ENCODE measurements at places on chromosomes 6 and 20.

DNA sequence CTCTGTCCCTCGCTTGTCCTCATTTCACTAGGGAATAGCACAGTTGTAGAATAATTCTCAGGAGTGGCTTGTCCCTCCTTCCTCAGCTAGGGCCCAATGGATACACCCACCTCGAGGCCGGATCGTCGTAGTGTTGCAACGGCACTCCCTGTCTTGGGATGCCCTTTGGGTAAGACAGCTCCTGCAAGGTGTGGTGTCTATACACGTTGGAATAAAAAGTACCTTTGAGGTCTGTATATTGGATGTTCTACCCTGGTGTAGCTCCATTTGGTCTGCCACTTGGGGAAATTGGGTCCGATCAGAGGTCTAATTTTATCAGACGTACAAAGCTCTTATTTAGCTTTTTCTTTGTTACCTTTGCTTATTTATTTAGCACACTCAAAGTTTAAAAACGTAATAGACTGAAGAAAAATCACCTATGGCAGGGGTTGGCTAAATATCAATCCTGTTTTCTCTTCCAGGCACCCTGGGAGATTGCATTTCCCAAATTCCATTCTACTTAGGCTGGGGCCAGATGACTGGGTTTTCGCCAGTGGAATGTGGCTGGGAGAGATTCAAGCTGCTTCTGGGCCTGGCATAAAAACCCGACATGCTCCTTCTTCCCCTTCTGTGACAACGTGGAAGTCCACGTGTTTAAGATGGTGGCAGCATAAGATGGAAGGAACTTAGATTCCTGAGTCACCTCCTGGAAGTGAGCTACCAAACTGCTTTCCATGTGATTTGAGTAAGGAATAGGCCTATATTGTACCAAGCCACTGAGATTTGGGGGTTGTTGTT is 82.3 kb upstream of the CD83 start:
- no peak for DNase-seq

- no peak for DNase-seq
Measured at GRCh38 chr6:163857421-163857820, 442.9 kb downstream of the QKI start.

DNA sequence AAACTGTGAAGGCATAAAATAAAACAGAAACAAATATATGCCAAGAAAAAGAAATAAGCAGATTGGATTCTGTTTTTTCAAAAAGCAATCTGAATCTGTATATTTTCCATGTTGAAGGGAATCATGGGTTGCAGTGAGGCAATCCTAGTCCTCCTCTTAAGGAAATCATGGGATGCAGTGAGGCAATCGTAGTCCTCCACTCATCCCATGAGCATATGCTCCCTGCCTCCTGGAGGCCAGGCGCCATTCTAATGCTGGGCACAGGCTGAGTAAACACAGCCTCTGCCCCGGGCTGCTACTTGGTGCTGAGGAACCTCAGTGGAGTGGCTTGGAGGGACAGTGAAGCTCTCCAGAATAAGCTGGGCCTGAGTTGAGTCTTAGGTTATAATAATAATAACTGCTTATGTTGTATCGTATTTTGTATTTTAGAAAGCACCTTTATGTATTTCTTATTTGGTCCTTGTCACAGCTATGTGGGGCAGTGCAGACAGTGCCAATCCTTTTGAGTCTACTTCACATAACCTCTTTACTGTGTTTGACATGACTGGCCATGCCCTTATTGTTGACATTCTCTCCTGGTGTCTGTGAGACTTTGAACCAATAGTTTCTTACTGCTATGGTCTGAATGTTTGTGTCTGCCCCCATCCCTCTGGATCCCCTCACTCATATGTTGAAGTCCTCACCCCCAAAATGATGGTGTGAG is 56.6 kb upstream of the CITED2 start:
- no peak for DNase-seq

GRCh38 chr20:40686893-40687292 is 2.1 kb downstream of the MAFB start:
- DNase-seq: no peak

DNA sequence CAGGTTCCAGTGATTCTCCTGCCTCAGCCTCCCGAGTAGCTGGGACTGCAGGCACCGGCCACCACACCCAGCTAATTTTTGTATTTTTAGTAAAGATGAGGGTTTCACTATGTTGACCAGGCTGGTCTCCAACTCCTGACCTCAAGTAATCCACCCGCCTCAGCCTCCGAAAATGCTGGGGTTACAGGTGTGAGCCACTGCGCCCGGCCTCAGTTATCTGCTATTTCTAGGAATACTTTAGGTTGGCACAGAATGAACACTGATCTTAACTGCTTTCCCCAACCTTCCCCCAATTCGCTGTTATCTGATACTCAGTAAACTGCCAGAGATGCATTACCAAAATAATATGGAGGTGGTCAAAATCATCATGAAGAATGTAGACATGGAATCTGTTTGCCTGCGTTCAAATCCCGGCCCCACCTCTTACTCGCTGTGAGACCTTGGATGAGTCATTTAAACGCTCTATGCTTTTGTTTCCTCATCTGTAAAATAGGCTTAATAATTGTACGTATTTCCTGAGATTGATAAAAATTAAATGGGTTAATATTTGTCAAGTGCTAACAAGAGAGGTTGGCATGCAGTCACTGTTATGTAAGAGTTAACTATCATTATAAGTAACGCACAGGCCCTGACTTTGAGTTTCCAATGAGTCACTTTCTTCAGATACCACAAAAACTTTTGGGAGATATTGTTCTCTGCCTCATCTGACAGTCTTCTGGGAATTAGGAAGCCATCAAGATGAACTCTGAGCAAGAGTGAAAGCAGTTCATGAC is 44.5 kb upstream of the NCOA3 start:
- DNase-seq: no peak

DNA sequence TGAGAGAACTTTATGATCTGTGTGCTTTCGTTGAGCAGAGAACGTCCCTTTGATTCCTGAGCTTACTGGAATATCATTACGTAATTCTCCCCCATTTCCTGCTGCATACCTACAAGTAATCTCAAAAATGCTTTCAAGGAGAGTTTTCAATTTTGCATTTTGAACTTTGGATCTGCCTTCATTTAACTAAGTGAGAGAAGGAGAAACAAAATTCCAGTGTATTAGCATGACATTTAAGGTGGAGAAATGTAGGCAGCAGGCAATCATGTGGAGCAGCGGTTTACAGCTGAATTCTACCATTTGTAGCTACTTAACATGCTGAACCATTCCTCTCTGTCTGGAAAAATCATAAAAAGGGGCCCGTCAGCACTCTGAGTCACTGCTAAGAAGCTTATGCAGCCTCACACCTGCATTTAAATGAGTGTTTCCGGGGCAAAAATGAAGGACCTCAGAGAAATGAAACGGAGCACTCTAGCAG is 451.5 kb downstream of the PLCB1 start:
- no peak for DNase-seq

DNA sequence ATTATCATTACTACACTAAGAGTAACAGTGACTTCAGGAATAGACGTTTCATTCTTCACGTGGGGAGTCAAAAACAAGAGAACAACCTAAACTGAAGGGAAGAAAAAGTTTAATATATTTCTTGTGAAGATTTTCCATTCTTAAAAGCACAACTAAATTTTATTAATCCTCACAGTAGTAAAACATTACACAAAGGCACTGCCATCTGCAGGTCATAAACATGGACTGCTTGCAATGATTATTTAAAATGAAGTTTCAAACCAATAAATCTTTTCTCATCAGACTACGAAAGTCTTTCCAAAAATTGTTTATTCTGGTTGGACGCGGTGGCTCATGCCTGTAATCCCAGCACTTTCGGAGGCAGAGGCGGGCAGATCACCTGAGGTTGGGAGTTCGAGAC is 2.6 kb downstream of the NCOA5 start:
- no peak for DNase-seq

- no peak for DNase-seq
Measured at GRCh38 chr20:23932256-23932655, 52.7 kb upstream of the CST5 start.
